ENCODE measurements at places on chromosomes 7 and 10.
A peak's percentile ranks its signal among the peaks of the same experiment; 100 is the strongest.

DNA sequence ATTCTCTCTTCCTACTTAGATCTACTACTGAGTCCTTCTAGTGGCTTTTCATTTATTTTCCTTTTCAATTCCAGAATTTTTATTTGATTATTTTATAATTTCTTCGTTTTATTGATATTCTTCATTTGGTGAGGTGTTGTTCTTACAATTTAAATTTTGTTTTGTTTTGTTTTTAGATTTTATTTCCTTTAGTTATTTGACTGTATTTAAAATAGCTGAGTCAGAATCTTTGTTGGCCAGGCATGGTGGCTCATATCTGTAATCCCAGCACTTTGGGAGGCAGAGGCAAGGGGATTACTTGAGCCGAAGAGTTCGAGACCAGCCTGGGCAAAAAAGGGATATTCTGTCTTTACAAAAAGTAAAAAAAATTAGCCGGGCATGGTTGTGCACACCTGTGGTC is 36.1 kb downstream of the AKAP9 start:
- DNase-seq = no peak

DNA sequence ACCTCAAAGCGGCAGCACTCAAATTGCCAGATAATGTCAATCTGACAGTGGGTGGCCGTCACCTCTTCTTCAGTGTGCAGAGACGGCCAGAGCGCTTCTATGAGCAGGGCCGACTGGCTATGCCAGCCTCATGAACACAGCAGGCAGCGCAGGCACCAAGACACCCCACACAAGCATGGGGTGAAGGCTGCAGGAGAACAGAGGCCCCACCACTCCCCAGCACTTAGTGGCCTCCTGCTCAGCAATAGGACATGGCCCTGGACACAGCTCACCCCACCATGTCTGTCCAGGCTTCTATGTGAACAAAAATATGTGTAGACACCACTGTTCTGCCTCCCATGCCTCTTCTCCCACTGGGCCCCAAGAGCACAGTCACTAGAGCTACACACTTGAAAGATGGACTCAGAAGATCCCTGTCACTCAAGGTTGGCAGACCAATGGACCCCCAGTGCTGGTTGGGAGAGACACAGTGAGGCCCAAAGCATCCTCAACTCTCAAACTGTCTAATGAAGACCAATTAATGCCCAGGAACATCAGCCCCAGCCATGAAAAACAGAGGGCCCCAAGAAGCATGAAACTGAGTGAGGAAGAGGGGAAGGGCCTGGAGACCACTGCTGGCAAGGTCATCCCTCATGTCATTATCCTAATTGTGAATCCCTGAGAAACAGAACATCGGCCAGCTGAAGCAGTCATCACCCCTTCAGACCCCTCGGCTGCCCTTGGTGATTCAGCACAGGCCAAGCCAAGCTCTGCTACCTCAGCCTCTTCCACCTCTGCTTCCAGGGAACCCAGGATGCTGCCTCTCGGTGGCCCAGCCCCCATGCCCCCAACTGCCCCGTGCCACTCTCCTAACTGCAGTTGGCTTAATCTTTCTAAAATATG is 77.7 kb downstream of the GRID1 start:
- no peak for DNase-seq

GRCh38 chr7:106757846-106758245 is 96.9 kb upstream of the CCDC71L start:
- no peak for DNase-seq

DNA sequence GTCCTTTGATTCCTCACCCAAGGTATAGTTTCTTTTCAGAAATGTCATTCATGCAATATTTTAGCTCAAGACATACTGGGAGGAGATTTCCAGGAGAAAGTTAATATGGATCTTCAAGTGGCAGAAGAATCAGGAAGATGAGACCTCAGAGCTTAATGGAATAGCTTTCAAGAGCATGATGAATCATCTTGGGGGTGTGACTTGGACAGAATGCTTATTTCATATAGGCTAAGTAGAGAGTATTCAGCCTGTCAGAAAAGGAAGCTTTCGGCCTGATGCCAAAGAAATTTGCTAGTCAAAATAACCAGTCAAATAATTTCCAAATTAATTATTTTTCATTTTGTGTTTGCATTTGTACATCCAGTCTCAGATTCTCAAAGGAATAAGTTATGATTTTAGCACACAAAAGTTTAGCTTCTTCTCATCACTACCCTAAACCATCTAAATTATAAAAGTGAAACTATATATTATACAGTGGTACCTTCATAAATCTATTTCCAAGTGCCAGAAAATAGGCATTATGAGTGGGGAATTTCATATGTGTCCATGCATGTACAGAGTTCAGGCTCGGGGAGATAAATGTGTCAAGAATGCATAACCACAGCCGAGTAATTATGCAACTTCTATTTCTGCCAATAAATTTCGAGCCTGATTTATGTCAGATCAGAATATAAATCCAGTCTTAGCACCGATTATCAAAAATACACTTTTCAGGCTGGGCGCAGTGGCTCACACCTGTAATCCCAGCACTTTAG is 27.3 kb upstream of the CALD1 start:
- DNase-seq = no peak

GRCh38 chr7:55485501-55486191 is 86.7 kb downstream of the VOPP1 start:
- DNase-seq = no peak

DNA sequence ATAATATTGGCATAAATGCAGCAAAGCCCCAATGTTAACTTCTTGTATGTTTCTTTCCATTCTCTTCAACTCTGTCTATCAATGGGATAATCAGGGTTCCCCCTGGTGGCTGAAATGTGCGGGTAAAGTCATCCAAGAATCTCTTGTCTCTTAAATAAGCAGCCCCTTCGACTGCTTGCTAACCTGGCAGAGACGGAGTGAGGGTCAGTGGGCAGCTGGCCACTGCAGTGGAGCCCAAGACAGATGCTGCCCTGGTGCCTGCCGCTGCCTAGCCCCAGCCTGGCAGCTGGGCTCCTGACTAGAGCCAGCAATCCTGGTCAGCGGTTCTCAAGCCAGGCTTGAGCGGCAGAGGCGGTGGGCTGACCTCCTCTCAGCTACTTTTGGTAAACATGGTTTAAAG is 248.9 kb downstream of the COBL start:
- peak; percentile 20 for DNase-seq

DNA sequence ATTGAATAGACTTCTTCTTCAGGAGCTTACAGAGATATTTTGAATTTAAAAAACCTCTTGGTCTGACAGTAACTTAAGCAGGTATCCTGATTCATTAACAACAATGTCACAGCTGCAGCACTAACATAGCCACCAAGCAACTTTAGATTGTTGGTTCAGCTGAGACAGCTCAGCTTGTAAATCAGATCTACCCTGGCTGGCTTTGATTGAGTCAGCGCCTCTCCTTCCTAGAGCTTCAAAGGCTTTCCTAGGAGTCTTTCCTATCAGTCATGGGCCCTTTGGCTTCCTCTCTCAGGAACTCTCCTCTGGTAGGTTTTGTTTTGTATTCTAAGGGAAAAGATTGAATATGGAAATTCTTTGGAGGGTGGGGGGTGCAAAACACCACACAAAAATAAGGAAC is 70.7 kb upstream of the STEAP4 start:
- DNase-seq = no peak

GRCh38 chr10:128605180-128605579 is 479.0 kb upstream of the MKI67 start:
- no peak for DNase-seq

DNA sequence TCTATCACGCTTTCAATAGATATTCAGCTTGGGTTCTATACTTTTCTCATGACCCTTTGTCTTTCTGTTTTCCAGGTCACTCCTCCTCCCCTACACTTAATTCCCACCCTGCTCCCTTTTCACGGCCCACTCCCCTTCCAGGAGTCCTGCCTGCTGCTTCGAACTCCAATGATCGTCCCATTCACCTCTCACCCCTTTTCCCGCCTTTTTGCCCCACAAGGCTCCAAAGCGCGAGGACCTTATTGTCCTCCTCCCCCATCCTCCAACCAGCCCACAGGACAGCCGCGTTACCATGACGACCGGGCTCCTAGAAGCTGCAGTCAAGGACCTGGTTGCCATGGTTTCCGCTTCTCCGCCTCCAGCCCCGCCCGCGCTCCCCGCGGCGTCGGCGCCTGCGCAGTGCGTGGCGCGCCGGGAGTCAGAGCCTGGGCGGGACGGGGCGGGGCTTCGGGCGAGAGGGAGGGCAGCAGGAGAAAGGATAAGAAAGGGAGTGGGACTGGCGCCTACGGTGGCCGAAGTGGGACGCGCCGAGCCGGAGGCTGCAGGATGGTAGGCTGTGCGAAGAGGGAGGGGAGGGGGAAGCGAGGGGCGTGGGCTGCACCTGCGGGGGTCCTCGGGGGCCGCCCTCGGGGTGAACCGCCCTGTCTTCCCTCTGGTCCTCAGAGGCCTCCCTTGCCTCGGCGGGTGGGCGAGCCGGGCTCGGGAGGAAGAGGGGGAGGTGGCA is at the start of gene AP1S1:
Gene AP1S1, plus strand, starts transcription at position 508 of the 724 bp plus-strand sequence. Its CDS starts 39 bp downstream, at position 547.
- peak; percentile 85 for DNase-seq

- DNase-seq = no peak
Measured at GRCh38 chr10:108303149-108303548, 1138.6 kb upstream of the SORCS1 start.

DNA sequence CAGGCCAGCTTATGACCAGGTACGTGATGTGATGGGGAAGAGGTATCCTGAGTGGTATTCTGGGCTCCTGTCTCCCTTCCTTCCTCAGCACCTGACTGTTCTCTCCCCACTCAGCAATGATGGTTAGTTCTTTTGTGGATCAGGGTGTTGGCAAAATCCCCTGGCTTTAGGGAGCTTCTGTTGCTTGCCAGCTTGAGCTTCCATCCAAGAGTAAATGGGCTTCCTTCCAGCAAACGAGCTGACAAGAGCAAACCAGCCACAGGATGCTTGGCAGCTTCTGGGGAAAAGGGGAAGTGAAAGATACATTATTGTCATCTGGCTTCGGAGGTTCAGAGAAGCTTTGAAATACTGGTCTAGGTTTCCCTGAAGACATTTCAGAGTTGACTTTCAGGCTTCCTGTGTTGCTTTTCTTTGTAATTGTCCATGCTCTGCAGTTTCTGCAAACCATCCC is 5.2 kb downstream of the DUSP5 start:
- no peak for DNase-seq

- DNase-seq = no peak
Measured at GRCh38 chr7:126803060-126803665, 449.6 kb downstream of the GRM8 start.

GRCh38 chr7:40698214-40698920 is 563.6 kb downstream of the SUGCT start:
- no peak for DNase-seq

DNA sequence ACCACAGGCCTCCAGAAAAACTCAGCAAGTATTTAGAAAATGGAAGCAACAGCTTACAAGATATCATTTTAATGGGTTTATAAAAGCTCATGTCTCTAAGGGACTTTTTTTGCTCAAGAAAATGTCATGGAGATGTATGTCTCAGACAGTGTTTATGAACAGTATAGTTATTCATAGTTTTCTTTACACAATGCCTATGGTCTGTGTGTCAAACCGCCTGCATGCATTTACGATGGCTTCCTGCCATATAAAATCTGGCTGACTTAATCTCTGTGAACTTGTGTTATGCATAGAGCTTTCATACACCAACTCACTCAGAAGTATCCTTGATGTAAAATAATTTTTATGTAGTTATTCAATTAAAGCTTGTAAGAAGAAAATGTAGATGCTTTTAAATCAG is 1314.2 kb upstream of the LRRTM3 start:
- DNase-seq = peak; percentile 15

DNA sequence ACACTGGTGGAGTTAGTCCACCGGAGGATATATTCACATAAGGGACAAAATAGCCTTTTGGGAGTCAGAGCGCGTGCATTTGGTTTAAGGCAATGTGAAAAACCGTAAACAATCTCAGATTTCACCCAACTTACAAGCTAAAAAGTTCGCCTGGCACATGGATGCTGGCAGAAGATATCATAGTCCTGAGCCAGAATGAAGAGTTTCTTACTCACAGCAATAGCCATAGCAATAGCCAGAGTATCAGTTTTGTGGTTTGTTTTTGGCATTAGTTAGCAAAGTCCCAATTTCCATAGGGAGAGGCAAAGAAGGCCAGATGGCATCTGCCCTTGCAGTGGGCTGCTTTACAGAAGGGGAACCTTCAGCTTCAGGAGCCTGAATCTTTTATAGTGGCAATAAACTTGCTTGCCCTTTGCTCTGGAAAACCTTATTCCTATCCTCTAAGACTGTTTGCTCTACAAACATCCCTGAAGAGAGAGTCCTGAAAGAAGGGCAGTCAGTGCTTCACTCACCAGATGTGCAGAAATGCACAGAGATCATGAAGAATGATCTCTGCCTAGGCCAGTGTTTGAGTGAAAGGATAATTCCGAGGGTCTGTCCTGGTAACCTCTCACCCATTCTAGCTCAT is 28.7 kb upstream of the RSBN1L start:
- DNase-seq = no peak

GRCh38 chr10:130745821-130746220 is 565.7 kb downstream of the TCERG1L start:
- DNase-seq = no peak

GRCh38 chr10:100303724-100304319 is 17.3 kb upstream of the BLOC1S2 start:
- DNase-seq = no peak

- DNase-seq = no peak
Measured at GRCh38 chr7:25034136-25034535, 54.2 kb upstream of the OSBPL3 start.

GRCh38 chr10:131168238-131168875 is 143.2 kb downstream of the TCERG1L start:
- no peak for DNase-seq

DNA sequence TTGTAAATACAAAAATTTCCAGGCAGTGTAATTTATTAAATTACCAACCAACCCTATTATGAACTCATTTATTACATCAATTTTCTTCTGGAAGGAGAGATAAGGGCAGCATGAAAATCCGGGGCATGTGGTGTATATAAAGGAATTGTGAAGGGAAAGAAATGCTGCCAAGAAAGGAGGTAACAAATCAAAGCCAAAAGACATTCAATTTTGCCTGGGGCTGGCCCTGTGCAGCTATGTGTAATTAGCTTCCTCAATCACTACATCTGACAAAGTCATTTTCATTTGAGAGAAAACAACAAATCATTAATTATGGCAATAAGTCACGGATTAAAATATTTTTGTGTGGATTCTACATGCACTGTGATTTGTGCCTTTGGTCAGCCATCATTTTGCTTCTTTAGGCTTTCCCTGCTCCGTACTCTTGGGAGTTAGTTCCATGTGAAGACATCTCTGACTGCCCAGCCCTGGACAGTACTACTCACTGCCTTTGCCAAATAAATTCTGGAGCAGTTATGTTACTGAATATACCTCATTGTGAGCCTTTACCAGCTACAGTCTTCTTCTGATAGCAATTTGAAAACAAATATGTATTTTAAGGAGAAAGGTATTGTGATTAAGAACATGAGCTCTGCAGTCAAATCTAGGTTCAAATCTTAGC is 191.7 kb downstream of the RELN start:
- no peak for DNase-seq
